Cortex of kidney (tissue), 1 donor: ENCODE measurements at places on chromosomes 13 and 19.

DNA sequence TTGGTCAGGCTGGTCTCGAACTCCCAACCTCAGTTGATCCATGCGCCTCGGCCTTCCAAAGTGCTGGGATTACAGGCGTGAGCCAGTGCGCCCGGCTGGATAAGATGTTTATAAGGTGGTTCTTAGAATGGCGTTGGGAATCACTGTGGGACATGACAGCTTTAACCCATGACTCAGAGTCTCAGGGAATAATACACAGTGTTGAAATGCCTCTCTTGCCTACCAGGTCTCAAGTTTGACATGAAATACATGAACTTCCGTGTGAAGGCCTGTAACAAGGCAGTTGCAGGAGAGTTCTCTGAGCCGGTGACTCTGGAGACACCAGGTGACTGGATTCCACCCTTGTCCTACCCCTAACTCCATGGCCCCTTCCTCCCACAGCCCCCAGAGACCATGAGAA lies 12.6 kb downstream of the FSD1 start:
- DNase-seq, result no peak

GRCh38 chr13:90806016-90806615 lies 541.4 kb upstream of the MIR17HG start:
- DNase-seq, result no peak

DNA sequence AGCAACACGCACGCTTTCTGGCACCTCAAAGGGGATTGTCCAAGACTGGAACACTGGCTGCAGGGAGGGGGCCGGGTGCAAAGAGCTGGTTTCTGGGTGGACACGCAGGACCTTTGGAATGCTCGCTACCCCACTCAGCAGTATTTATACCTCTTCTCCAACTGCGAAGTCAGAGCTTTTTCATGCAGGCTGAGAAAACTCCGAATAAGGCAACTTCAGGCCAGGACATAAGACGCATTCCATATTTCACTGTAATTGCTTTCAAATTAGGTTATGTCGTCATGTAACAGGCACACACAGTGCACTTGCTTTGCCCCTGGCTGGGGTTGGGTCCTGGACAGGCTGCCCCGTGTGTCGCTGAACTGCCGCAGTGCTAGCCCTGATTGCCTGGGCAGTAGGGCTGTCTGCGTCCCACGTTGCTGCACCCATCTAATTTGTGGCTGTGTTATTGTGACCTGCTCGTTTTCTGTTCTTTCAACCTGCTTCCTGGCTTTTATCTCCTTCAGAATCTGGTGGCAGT lies 44.5 kb downstream of the ACTN4 start:
- no peak for DNase-seq

DNA sequence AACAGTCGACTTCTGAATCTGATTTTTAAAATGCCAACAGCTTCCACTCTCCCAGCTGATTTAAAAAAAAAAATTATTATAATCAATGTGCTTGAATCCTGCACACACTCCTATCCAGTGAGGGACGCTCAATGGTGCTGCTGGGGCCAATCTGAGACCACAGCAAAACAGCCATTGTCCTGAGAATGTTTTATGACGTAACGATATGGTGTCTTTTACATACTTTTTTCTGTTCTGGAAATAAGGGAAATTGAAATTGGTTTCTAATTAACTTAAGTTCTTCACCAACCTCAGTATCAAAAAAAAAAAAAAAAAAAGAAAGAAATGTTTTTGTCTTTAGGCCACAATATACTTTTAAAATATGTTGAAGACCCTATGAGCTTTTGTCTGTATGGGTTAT lies 66.1 kb upstream of the SOX1 start:
- DNase-seq, result no peak

DNA sequence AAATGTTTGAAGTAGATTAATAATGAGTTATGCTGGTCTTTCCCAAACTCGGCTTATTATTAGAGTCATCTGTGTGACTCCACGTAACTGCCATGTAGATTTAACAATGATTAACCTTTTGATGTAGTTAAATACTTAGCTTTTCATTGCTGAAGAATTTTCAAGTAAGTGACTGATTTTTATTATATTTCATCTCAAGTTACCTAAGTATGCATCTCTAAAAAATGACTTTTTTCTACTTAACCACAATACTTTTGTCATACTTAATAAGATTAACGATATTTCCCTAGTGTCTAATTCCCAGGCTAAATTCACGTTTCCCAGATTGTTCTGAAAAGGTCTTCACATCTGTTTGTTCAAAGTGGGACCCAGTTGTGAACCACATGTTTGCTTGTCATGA lies 17.8 kb downstream of the BIVM start:
- DNase-seq, result no peak

GRCh38 chr19:14370169-14370939 lies 10.9 kb upstream of the ADGRE5 start:
- DNase-seq, result no peak

DNA sequence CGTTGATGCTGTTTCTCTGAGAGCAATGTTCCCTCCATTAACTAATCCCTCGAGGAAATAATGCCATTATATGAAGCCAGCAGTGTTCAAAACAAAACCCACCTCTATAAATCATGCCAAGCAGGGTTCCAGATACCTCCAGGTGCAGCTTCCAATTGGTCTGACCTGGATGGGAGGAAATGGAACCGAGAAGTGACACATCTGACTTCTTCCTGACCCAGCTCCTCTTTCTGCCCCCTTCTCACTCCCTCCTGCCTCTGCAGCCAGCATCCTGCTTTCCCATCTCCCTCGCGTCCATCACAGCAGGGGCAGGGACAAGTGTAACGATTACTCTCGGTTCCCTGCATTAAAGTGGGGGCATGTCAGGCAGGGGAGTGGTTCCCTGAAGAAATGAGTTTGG lies 37.5 kb downstream of the HSPH1 start:
- DNase-seq, result no peak

- DNase-seq, result no peak
These were observed 44.4 kb downstream of the GPC6 start for GRCh38 chr13:93270769-93271742.

GRCh38 chr13:101292711-101293110 lies 123.6 kb downstream of the NALCN start:
- no peak for DNase-seq

- DNase-seq, result no peak
These were observed 14.8 kb upstream of the ZNF43 start for GRCh38 chr19:21850656-21851255.

DNA sequence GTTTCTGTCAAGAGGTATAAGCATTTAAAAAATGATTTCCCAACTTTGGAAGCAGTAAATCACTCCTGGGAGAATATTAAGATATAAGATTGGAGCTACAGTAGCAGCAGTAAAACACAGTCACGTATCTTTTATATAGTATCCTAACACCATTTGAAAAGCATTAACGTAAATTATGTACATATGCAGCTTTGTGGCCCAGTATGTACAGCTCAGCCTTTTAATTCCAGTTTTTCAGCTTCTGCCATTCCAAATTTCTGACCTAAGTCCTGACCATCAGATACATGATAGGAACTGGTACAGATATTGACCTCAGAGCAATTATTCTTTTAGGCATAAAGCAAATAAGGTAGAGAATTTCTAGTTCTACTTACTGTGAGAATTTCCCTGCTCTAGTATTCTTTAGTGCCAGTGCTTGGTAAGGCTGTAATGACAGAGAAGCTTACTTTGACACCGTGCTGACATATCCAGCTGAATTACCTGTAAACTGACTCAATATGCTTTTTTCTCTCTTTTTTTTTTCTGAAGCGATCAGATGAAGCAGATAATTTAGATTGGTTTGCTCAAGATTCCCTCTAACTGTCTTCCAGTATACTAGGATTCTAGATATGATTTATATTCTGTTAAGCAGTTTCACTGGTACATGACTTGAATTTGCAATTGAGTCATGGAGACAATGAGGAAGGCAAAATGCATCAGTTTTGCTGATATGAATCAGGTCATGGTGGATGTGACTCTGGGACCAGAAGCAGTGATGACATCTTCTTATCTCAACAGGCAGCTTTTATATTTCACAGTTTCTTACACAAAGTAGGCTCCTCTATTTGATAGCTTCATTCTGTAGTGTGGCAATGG lies 703.6 kb downstream of the SLITRK6 start:
- no peak for DNase-seq
